ENCODE measurements at places on chromosomes 11 and 22. TPM values are rescaled to one million over a fixed set of nuclear protein-coding genes. Genes with fewer than 3 reads are reported as not detected.
A peak's percentile ranks its signal among the peaks of the same experiment; 100 is the strongest.

DNA sequence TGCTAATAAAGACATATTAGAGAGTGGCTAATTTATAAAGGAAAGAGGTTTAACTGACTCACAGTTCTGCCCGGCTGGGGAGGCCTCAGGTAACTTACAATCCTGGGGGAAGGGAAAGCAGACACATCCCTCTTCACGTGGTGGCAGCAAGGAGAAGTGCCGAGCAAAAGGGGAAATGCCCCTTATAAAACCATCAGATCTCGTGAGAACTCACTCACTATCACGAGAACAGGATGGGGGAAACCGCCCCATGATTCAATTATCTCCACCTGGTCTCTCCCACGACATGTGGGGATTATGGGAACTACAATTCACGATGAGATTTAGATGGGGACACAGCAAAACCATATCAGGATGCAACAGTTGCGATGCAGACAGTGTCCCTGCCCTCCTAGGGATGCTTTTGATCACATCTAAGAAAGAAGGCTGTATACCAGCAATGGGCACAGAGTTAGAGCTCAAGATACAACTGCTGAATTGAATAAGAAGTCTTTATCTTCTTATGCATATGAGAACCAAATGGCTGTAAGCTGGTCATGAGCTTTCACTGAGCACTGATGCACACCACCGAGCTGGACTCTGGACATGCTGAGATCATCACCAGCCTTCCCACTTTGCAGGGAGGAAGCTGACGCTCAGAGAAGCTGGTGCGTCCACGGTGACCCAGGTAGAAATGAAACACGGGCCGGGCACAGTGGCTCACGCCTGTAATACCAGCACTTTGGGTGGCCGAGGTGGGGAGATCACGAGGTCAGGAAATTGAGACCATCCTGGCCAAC lies 255.2 kb downstream of the MN1 start:
- no peak for DNase-seq

GRCh38 chr22:24107661-24108060 lies 73.6 kb upstream of the SUSD2 start:
- peak; percentile 93 for DNase-seq

- DNase-seq, result no peak
These were observed 43.5 kb upstream of the CYP2D6 start for GRCh38 chr22:42174062-42174461.

GRCh38 chr11:28054821-28055220 lies 53.1 kb downstream of the KIF18A start:
- no peak for DNase-seq

DNA sequence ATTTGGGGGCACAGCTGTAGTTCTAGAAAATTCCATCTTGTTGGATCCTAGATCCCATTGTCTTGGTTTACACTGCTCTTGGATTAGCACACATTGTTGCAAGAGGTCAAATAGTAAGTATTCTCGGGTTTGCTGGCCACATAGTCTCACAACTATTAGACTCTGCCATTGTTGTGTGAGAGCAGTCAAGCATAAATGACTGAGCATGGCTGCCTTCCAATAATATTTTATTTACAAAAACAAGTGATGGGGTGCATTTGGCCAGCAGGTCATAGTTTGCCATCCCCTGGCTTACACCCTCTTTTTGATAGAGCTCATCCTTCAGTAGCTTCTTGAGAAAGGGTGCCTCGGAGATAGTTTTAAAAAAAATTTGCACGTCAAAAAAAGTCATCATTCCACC lies 77.9 kb upstream of the ALX4 start:
- no peak for DNase-seq

TENM4 gene
- 0.40 TPM for total RNA-seq

DNA sequence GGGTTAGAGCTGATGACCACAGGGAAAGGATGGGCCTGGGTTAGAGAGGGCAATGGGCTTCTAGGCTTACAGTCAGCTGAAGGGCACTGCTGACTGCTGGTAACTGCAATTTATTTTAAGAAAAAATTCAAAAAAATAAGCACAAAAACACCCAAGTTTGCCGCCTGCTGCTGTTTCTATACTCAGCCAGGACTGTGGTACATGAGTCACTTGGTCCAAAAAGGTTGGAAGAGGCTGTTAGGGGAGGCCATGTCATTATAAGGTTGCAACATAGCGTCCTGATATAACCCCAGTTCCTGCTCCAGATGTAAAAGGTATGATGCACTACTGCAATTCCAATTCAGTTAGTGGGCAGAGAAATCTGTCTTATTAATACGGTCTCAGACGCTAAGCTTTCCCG lies 98.9 kb downstream of the ETS1 start:
- DNase-seq, result no peak

DNA sequence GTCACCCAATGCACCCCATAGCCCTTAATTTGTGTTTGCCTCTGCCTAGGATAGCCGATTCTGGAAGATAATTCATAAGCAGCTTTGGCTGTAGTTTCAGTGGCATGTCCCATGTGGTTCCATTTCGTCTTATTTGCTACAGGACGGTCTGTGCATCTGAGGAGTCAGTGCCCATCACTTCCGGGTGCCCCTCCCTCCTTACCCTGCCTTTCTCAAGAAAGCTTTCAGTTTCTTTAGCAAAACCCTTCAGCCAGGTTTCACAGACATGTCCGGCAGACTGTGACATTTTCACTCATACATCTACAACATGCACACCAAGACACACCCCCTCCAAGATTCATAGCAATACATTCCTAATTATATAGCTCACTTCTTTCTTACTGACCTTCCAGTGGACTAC lies 14.3 kb downstream of the TP53AIP1 start:
- DNase-seq, result no peak

GRCh38 chr11:44813401-44813800 lies 86.6 kb downstream of the TSPAN18 start:
- peak; percentile 61 for DNase-seq

DNA sequence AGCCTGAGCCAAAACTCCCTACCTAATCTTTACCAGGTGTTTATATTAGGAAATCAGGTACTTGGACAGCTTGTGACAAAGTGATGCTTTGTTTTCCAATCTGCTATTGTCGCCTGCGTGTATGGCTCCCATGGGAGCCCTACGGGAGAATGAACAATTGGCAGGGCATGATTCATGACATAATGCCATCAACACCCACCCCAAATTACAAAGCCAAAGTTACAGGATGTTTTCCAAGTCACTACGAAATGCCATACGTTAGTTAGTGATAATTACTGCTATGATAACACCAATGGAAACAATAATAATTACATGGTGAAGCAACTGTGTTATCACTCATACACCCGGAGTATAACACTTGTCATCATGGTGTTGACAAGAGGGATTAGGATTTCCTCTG lies 226.4 kb downstream of the FAM181B start:
- no peak for DNase-seq

POGLUT3 gene
- 11.0 TPM for total RNA-seq

RIBC2 gene
- not detected for total RNA-seq

- no peak for DNase-seq
These were observed 13.5 kb upstream of the POU2AF1 start for GRCh38 chr11:111392552-111392951.

DNA sequence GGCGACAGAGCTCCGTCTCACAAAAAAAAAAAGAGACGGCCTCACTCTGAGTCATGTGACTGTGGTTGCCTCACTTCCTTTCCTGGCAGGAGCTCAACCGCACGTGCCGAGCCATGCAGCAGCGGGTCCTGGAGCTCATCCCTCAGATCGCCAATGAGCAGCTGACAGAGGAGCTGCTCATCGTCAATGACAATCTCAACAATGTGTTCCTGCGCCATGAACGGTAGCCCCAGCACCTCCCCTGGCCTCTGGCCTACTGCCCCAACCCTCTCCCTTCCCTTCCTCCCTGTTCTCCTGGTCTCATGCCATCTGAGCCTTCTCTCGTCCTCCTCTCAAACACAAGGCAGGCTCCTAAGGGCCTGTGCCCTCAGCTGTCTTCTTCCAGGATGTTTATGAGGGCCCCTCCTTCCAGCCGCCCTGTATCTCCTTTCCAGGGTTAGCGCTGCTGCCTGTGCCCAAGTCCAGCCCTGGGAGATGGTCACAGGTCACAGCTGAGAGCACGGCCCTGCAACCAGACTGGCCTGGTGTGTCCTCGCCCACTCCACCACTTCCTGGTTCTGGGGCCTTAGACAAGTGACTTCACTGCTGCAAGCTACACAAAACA lies 30.7 kb downstream of the TOM1 start:
- peak; percentile 91 for DNase-seq

DNA sequence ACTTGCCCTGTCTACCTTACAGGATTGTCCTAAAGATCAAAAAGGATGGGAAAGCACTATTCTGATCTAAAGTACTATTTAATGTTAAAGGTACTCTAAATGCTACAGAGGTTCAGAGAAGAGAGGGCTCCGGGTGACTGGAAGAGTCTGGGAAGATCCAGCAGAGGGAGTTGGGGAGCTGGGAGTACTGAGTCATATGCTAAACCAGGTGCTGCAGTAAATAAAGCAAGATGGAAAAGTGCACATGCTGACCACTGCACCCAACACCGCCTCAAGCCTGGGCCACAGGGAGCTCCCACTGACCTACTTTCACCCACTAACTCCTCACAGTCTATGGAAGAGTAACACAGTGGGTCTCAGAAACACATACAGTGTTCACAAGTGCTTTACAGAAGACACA lies 49.3 kb downstream of the WT1 start:
- no peak for DNase-seq

OR1S1 gene
- not detected for total RNA-seq

- peak; percentile 64 for DNase-seq
These were observed 31.7 kb downstream of the POLR3H start for GRCh38 chr22:41512421-41513194.

OR51B5 gene
- not detected for total RNA-seq

DNA sequence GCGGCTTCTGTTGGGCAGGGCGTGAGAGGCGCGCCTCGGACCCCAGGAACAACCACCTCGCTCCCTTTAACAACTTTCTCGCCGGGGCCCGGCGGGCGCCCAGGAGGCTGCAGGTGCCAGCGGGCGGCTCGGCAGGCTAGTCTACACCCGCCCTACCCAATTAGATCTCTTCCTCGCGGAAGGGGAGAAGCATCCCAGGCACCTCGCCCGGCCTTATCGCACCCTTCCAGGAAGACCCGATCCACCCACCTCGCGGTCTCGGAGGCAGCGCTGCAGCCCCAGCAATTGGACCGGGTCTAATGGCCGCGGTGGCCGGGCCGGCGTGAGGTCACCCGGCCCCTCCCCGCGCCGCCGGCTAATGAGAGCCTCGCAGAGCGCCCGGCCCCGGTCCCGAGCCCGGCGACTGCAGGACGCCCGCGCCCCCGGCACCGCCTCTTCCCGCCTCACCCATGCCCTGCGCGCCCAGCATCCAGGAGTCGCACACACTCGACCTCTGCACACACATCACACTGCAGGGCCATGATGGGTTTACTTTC lies at the start of gene PLAAT3:
Gene PLAAT3, minus strand, starts transcription at position 298 of the 536 bp plus-strand sequence. CDS start 419 bp downstream, outside the sequence.
- peak; percentile 92 for DNase-seq

DNA sequence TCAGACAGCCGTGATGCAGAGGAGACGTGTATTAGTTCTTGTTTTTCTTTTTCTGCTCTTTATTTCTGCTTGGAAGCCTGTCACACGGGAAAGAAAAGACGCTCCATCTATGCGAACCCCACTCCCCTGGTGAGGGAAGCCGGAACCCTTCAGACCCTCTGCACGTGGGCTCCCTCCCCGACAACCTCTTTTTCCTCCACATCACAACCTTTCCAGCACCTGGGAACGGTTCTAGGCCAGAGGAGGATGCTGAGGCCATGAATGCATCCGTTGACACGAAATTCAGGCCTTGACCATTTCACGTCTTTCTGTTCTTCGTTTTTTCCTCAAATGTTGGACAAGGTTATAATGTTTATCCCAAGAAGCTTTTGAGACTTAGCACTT lies 85.3 kb upstream of the WNT7B start:
- no peak for DNase-seq

DNA sequence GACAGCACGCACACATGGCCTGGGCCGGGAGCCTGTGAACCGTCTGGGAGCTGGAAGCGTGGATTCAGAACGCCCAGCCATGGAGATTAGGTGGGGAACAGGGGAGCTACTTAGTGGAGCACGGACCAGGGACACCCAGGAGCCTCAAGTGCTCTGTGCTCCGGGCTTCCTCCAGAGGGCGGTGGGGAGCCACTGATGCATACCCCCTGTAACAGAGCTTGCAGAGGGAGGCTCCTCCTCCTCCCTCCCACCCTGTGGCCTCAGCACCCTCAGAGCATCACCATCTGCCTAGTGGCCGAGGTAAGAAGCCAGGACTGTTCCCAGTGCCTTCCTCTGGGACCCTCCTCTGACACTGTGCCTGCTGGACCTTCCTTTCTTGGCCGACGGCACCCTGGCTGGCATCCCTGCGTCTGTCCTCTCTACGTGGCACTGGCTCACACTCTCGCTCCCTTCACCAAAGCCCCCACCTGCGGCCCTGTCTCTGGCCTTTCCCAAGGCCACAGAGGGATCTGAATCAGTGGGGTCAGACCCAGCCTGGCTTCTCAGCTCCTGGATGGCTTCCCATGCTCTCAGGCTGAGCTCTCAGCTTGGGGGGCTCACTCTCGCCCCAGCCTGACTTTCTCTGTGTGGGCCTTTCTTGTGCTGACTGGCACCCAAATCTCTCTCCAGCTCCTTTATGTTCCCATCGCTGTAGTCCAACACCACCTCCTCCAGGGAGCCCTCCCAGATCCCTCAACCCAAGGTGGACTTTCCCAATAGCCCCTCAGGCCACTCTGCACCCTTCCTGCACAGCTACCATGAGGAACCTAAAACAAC lies 780.9 kb downstream of the BRD1 start:
- peak; percentile 53 for DNase-seq

DNA sequence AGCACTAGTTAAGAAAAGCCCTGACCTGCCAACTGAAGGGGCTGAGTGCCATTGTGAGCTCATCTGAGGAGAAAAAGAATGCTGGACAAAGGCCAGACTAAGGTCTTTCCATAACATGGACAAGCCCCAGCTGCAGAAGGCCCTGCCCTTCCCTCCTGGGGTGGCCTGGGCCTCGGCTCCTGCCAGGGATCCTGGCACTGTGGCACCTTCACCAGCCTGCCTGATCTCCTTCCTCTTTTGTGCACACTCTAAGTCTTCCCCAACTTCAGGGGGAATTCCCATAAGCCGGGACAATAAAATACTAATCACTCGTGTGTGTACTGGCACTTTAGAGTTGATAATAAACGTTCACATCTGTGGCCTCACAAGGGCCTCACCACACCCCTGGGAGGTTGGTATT lies 9.9 kb downstream of the TMPRSS13 start:
- no peak for DNase-seq

- no peak for DNase-seq
These were observed 7.9 kb upstream of the SOX6 start for GRCh38 chr11:16364254-16364653.

KCNK4 gene
- total RNA-seq, result not detected

OR51E1 gene
- 1.8 TPM for total RNA-seq

NRXN2 gene
- 0.97 TPM for total RNA-seq

- no peak for DNase-seq
These were observed 3.5 kb upstream of the ELMOD1 start for GRCh38 chr11:107587306-107587979.

CRYBB2 gene
- total RNA-seq, result not detected

MYRF gene
- total RNA-seq, result 2.1 TPM

- no peak for DNase-seq
These were observed 108.2 kb downstream of the SIK3 start for GRCh38 chr11:116990061-116990473.

Measured in left ventricle myocardium superior (tissue), 1 donor.